Activated T-cell treated with anti-CD3 and anti-CD28 coated beads, Interleukin-2, amount 50 U/mL, for 72 hours (primary cell): ENCODE measurements at places on chromosomes 5 and 9. TPM values are rescaled to one million over a fixed set of nuclear protein-coding genes. Genes with fewer than 3 reads are reported as not detected.

The GARIN3 gene
- 0.22 TPM for total RNA-seq

GRCh38 chr9:112198646-112199045 lies 23.5 kb upstream of the SUSD1 start:
- no peak for DNase-seq

The ARL14EPL gene
- total RNA-seq, result not detected

The IFNA21 gene
- total RNA-seq, result not detected

DNA sequence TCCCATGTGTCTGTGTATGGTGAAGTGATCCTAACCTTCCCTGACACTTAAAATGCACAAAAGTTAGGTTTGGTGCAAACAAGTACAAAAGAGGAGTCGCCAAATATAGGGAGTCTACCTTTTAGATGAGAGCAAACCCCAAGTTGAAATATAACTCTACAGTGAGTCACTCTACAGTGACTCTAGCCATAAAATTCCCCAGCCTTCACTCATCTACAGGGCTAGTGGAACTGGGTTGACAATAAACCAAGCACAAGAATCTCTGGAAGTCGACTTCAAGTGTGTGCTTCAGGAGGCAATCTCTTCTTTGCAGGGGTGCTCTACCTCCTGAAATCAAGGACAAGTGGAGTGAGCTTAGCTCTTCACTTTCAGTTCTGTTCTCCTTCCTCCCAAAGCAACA lies 3.3 kb downstream of the SHISAL2B start:
- no peak for DNase-seq

GRCh38 chr9:127928676-127929624 lies 1.6 kb downstream of the PIP5KL1 start:
- DNase-seq, result no peak

The PCDHGB7 gene
- total RNA-seq, result not detected

The STC2 gene
- 44.5 TPM for total RNA-seq

The GADD45G gene
- total RNA-seq, result 6.0 TPM

DNA sequence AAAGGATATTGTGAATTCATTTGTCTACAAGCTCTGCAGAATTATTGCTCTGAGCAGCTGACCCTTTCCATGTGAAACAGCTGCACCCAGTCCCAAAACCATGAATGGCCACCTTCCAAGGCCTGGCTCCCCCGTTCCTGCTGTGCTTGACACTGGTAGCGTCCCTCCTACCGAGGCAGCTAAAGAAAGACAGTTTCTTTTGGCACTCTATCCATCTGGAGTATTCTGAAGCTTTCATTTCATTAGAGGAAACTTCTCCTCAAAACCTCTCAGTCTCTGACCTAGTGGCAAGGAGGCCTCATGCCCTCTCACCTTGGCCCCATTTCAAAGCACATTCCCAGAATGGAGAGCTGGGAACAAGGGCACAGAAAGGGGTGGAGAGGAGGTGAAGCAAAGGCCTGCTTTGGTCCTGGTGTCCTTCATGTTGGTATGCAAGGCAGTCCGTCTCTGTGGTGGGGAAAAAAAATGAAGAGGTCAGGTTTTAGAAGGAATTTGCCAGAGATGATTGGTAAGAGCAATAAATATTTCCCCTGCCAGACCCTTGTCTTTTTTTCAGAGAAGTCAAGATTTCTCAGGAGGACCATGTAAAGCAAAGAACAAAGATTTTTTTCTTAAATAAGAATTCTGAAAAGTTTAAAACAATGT lies 232.0 kb downstream of the RFK start:
- DNase-seq, result no peak

- DNase-seq, result no peak
Observed at GRCh38 chr5:17477043-17477442, 21.0 kb upstream of the TAF11L2 start.

DNA sequence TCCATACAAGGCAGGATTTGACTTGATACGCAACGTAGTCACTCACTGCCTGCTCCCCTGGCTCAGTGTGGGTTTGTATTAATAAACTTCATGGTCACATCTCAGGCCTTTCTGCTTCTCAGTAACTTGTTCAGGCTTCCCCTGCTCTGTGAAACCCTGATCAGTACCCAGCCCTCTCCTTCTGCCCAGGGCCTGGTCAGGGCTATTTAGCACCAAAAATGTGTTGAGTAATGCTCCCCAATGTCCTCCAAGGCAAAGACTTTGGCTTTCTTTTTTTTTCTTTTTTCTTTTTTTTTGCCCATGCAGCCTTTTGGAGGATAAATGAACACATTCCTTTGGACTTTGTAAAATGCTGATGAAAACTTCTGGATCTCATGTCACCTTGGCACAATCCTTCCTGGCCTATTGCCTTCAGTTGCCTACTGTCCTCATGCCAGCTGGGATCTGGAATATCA lies 399.2 kb upstream of the KLF4 start:
- DNase-seq, result no peak

The ZBTB43 gene
- total RNA-seq, result 30.2 TPM

The PAPPA gene
- total RNA-seq, result not detected

DNA sequence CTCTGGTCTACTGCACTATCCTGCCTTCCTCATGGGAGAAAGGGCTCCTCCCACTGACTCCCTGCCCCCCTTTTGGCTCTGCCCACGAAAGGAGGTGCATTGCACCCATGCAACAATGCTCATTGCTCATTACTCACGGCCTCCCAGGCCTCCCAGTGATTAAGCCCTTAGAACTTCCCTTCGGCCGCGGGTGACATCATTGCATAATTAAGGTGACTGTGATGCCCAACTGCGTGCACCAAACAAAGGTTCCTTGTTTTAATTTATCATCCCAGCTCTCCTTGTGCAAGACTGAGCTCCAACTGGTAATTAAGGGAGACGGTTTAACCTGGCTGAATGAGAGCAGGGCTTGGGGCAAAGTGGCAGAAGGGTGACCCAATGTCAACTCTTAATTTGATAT lies 180.4 kb downstream of the GAS1 start:
- DNase-seq, result no peak

DNA sequence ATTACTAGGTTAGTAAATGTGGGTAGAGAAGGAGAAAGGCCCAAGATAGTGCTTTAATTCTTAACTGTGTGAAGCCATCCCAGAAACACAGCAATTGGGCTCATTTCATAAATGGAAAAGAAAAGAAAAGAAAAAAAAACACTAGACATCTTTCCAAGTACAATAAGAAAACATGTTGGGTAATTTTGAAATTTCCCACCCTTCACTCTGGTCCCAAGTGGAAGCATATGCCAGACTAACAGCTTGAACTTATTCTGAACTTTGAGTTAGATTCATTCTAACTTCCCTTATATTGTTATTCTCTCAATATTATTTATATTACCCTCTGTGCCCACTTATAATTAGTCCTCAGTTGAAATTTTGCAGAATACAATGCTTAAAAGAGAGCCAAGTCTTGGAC lies 113.4 kb upstream of the GHR start:
- DNase-seq, result no peak

GRCh38 chr5:167786871-167787578 lies 504.4 kb upstream of the WWC1 start:
- DNase-seq, result no peak

GRCh38 chr5:57745700-57746651 lies 263.4 kb upstream of the ACTBL2 start:
- DNase-seq, result no peak

DNA sequence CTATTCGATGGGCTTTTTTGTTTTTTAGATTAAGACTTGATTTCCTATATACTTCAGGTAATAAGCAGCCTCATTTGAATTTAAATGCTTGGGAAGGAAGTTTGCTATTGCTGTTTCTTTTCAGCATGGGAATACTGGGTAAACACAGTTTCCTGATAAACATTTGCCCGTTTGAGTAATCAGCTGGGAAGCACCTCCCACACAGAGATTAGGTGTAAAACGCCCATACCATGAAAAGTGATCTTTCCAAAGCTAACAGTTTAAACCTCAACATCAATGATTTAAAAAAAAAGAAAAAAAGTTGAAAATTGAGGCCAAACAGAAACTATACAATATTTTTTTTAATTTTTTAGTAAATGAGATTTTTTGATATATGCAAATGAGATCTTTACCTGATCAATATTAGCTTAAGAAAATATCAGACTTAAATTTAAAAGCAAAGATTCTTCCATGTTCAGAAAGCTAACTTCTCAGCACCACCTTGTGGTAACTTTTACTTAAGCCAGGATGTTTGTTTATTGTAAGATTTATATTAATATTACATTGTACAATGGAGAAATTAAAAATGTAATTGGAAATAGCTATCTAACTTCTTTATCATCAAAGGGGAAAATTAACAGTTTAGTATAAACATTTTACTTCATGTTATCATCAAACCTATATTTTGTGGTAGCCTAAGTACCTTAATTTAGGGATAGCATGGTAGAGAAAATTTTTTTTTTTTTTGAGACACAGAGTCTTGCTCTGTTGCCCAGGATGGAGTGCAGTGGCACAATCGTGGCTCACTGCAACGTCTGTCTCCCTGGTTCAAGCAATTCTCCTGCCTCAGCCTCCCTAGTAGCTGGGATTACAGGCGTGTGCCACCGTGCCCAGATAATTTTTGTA lies 39.8 kb downstream of the F2RL2 start:
- DNase-seq, result no peak

The TMOD1 gene
- 5.4 TPM for total RNA-seq

DNA sequence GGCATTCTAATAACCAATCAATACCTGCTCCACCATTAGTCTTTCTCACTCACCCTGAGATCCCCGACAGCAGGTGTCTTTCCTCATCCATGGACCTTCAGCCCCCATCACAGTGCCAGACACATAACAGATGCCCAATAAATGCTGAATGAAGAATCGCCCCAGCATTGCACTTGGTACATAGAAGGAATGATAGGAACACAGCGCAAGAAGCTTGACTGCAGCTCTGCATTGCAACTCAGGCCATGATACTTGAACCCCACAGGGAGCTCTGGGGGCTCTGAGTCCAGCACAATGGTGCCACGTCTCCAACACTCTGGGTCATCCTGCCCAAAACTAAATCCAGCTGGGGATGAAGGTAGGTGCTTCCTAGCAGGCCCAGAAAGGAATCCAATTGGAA lies 355.0 kb upstream of the SLC30A5 start:
- no peak for DNase-seq

- no peak for DNase-seq
Observed at GRCh38 chr9:79107911-79108676, 463.7 kb upstream of the TLE4 start.

DNA sequence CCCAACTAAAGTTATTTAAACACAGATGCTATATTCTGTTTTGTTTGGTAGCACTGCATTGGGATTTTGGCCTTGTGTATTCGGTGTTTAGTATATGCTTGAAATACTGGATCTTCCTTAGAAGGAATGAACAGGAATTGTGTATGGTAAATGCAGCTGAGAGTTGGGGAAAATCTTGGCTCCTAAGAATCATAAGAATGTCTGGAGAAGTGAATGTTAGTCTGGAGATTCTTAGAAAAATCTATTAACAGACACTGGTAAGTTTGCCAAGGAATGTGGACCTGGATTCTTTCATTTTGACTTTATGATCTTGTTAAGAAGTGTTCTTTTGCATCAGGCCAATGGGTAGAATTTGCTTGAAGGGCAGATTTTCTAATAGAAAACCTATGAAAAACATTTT lies 38.9 kb downstream of the SNX30 start:
- DNase-seq, result no peak

- DNase-seq, result no peak
Observed at GRCh38 chr5:165209101-165209727, 1703.8 kb downstream of the MAT2B start.

- no peak for DNase-seq
Observed at GRCh38 chr5:164481270-164481669, 975.9 kb downstream of the MAT2B start.

DNA sequence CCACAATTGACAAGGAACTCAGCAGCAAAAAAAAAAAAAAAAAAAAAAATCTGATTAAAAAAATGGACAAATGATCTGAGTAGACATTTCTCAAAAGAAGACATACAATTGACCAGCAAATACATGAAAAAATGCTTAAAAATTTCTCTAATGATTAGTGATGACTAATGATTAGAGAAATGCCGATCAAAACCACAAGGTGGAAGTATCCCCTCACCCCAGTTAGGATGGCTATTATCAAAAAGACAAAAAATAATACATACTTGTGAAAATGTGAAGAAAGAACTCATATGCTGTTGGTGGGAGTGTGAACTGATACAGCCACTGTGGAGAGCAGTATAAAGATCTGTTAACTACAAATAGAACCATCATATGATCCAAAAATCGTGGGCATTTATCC lies 245.3 kb downstream of the OSTF1 start:
- DNase-seq, result no peak

GRCh38 chr9:136728548-136729123 lies 14.1 kb downstream of the LCN10 start:
- peak; percentile 38 for DNase-seq

The DNAI1 gene
- total RNA-seq, result not detected

GRCh38 chr5:1262381-1262780 lies 32.5 kb downstream of the TERT start:
- no peak for DNase-seq

DNA sequence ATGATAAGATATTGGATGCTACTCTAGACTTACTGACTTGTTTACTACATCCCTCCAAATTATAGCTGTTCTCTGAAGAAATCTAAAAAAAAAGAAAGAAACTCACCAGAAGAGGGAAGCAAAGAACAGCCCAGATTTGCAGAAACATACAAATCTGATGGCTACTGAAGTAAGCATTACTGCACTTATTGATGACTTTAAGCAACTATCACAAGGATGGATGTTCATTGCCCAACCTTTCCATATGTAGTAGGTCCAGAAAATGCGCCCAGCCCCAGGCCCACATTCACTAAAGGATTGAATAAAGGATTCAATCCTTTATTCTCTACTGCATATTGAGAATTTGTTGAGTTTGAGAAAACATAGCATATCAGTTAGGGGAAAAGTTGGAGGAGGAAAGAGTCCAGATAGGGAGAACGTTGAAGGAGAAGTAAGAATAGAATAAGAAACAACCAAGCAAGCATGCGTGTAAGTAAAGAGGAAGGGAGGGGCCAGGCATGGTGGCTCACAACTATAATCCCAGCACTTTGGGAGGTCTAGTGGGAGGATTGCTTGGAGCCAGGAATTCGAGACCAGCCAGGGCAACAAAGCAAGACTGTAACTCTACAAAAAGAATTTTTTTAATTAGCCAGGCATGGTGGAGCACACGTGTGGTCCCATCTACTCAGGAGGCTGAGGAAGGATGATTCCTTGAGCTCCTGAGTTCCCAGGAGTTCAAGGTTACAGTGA lies 33.8 kb upstream of the DTWD2 start:
- no peak for DNase-seq

The ANXA1 gene
- total RNA-seq, result 51.1 TPM

The RASEF gene
- total RNA-seq, result not detected

DNA sequence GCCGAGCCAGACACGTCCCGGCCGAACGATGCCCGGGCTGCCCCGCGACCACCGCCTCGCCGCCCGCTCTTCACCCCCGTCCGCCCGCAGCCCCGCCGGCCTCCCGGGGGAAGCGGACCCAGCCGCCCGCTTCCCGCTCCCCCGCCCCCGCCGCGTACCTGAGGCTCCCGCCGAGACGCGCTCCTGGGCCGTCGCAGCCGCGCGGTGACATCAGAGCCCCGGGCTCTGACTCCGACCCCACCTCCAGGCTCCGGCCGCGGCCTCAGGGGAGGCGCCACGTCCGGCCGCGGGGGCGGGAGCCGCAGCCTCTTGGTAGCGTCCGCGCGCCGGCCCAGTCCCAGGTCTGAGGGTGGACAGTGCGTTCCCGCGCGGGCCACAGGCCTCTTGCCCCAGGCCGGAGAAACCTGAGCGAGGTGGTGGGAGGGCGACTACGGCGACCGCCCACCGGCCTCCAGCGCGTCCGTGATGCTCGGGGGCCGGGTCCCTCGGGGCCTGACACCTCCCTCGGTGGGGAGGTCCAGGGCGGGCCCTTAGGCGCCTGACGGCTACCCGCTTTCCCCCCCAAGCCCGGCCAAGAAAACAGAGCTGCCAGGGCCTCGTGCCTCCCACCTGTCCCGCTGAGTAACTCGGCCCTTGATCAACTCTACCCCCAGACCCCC lies at the start of gene SHROOM1:
SHROOM1 (minus strand) TSS at position 212 of the 659 bp plus-strand sequence. CDS start 4,507 bp downstream, outside the sequence.
- peak; percentile 51 for DNase-seq

The SMIM33 gene
- total RNA-seq, result 0.35 TPM

The SLC38A9 gene
- total RNA-seq, result 25.9 TPM

The CLK4 gene
- total RNA-seq, result 35.2 TPM
